ENCODE measurements at places on chromosomes 5 and 9.

DNA sequence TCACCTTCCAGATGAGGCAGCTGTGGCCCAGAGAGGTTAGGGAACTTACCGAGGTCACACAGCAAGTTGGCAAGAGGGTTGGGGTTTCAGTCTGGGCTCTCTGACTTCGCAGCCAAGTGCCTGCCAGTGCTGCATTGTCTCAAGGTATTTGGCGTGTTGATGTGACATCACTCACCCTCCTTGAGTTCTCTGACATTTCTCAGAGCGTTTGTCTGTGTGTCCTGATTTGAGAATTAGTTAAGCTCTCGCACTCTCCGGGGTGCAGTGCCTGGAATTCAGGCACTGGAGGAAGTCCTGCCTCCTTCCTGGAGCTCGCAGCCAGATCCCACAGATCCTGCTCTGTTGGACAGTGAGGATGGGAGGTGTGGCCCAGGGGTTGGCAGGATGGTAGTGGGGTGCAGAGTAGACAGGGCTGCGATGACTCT, 25.7 kb downstream of the WWC1 start:
- DNase-seq = no peak

- no peaks in the 10 kb centered on the region for H3K4me1 ChIP-seq
- peaks cover 7% of the 10 kb centered on the region for H3K27me3 ChIP-seq
- H3K27ac ChIP-seq = no peak overlapping the region
- DNase-seq = peak; percentile 81
- peak overlapping the region; percentile 68 for H3K4me3 ChIP-seq
Measured at GRCh38 chr9:114098021-114098935, 814 bp downstream of the KIF12 start.

DNA sequence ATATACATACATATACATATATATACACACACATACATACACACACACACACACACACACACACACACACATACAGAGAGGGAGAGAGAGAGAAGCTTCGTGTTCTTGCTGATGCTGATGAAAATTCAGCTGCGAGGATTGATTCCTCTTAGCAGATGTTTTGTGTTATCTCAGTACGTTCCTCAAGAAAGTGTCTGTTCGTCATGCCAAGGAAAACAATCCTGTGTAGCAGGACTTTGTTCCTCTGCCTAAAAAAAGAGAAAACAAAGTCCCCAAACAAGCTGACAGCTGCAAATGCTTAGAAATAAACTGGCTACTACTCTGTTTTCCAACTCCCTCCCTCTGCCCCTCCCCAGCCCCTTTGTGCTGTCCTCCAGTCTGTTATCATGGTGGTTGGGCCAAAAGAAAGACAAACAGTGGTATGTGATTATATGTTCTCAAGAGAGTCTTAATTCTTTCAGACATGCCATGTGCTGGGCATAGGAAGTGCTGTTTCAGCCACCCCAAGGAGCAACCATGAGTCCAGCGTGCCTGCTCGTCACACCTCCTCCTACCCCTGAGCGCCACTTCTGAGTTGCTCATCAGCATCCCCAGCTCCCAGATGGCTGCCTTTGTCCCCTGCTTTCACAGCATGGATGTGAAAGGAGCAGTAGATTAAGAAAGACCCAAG, 71.5 kb upstream of the EQTN start:
- no peak overlapping the region for H3K27ac ChIP-seq
- no peaks in the 10 kb centered on the region for H3K36me3 ChIP-seq

DNA sequence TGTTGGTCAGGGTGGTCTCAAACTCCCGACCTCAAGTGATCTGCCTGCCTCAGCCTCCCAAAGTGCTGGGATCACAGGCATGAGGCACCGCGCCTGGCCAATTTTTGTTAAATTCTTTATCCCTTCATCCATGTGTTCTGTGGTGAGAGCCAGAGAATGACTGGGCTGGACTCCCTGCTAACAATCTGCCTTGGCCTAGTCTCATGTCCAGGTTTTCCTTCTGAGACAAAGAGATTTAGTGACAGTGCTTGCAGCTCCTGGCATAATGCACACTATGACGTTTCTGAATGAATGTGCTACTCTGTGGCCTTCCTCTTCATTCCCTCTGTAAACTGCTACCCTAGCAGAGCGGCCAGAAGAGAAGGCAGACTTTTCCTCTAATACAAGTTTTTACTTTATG, 79.3 kb downstream of the FOXD1 start:
- no peak overlapping the region for H3K4me3 ChIP-seq
- no peak overlapping the region for H3K27ac ChIP-seq
- DNase-seq = no peak

- H3K27me3 ChIP-seq = no peaks in the 10 kb centered on the region
- H3K4me3 ChIP-seq = no peak overlapping the region
Measured at GRCh38 chr9:130846487-130847305, 11.6 kb downstream of the ABL1 start.

DNA sequence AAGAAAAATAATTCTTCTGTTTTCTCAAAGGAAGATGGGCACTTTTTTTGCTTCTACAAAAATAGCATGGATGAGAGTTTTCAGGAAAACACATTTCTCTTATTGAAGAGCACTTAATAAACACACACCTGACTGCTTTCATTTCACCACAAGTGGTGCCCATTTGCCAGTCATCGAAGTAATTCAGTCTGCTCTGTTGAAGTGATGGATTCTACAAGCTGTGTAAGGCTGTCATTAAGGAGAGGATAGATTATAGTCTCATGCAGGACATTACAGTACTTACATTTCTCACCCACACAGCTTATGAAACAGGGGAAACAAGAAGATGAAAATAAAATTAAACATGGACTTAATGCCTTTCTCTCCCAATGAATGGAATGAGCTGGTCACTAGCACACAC, 165.2 kb downstream of the NR2F1-AS1 start:
- H3K27me3 ChIP-seq = no peaks in the 10 kb centered on the region
- H3K36me3 ChIP-seq = no peaks in the 10 kb centered on the region
- H3K27ac ChIP-seq = no peak overlapping the region
- H3K4me3 ChIP-seq = no peak overlapping the region
- no peak for DNase-seq

- H3K36me3 ChIP-seq = no peaks in the 10 kb centered on the region
- H3K27ac ChIP-seq = peak overlapping the region; percentile 43
- H3K4me1 ChIP-seq = peaks cover 4% of the 10 kb centered on the region
- peak overlapping the region; percentile 71 for H3K4me3 ChIP-seq
- no peak for DNase-seq
Measured at GRCh38 chr9:137076636-137077009, 694 bp upstream of the UAP1L1 start.

DNA sequence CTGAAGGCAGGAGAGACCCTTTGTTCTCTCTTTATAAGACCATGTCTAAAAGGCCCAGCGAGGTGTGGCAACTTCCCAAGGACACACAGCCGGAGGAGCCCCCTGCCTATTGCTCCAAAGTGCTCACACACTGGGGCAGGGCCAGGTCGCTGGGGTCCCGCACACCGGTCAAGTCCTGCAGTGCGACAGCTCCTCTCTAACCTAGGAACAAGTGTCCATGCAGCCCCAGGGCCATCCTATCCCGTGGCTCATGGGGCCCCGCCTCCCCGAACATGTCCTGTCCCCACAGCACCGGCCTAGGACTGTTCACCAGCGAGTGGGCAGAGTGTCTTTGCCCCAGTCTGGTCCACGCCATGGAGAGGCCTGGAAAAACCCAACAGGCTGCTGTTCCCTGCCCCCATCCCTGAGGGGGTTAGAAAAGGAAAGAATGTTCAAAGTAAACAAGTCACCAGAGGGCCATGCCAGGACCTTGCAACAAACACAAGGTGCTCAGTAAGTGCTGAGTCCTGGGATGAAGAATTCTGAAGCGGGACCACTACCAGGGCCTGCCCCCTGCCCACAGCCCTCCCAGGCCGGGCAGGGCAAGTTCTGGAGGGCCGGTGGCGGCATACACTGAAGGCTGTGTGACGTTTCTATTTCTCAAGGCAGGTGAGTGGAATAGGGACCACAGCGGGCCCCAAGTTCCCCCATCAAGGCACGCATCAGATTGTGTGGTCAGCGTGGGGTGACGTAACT, 938 bp downstream of the NINJ1 start:
- DNase-seq = no peak
- peak overlapping the region; percentile 72 for H3K4me3 ChIP-seq
- H3K36me3 ChIP-seq = no peaks in the 10 kb centered on the region
- peaks cover 71% of the 10 kb centered on the region for H3K4me1 ChIP-seq
- H3K27me3 ChIP-seq = no peaks in the 10 kb centered on the region
- H3K27ac ChIP-seq = peak overlapping the region; percentile 94

DNA sequence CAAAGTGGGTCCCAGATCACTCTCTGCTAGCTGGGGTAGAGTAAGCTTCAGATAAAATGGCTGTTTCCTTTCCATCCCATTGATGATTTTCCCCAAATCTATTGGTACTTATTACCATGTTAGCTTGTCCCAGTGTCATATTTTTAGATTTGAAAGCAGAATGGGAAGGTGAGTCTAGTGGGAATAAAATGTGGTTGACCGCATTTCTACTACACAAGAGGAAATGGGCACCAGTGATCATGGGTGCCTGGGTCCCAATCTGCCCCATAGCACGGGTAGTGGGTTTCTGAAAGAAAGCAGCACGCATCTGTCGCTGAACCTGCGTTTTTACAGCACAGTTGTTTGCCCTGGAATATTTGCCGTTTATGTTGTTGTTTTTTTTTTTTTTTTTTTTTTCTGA, 20.1 kb downstream of the DAPK1 start:
- no peaks in the 10 kb centered on the region for H3K36me3 ChIP-seq
- H3K4me3 ChIP-seq = no peak overlapping the region
- no peaks in the 10 kb centered on the region for H3K27me3 ChIP-seq
- no peak overlapping the region for H3K27ac ChIP-seq

DNA sequence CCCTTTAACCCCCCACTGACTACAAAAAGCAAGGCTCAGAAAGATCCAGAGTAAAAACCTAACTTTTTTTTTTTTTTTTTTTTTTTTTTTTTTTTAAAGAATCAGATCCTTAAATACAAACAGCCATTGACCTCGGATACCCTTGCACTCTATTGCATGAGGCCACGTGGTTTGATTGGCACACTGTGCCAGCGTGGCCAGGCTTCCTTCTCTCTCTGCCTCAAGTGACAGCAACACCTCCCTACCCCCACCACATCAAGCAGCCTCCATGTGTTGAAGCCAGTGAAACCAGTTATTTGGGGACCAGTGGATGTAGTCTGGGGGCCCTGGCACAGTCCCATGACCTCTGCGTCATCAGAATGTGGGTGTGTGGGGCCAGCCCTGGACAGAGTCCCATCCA, 71.4 kb downstream of the OTULIN start:
- peaks cover 31% of the 10 kb centered on the region for H3K36me3 ChIP-seq
- no peaks in the 10 kb centered on the region for H3K27me3 ChIP-seq
- H3K4me3 ChIP-seq = no peak overlapping the region
- H3K27ac ChIP-seq = no peak overlapping the region
- H3K4me1 ChIP-seq = no peaks in the 10 kb centered on the region
- no peak for DNase-seq

GRCh38 chr9:136860529-136860928, 5.6 kb downstream of the EDF1 start:
- peak; percentile 65 for DNase-seq
- H3K27me3 ChIP-seq = no peaks in the 10 kb centered on the region
- peaks cover 68% of the 10 kb centered on the region for H3K4me1 ChIP-seq
- peaks cover 31% of the 10 kb centered on the region for H3K36me3 ChIP-seq
- H3K27ac ChIP-seq = peak overlapping the region; percentile 96

DNA sequence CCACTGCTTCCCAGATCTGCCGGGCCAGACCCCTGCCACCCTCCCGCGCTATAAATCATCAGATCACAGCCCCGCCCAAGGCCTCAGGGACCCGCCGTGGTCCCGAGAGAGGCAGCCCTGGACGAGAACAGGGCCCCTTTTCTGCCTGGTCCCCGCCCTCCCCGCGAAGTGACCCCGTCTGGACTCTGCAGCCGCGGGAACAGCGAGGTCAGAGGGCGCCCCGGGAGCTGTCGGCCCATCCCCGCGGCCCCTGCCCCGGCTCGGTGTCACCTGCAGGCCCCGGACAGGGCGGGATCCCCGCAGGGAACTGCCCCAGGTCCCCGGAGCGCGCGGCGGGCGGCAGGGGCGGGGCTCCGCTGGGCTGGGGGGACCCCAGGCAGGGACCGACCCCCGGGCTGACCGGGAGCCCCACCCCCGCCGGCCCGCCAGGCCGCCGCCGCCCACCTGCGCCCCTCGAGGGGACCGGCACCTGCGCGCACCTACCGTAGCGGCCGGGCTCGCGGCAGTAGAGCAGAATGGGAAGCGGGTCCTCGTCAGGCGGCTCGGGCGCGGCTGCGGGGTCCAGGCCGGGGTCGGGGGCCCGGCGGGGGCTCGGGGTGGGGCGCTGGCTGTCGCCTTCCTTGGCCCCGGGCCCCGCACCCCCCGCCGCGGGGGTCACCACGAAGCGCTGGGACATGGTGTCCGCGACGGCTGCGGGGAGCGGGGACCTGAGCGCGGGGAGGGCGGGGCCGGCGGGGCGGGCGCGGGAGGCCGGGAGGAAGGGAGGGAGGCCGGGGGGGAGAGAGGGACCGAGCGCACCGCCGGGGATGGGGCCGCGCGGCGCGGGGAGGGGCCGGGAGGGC, 43.5 kb upstream of the SLC12A7 start:
- no peak overlapping the region for H3K27ac ChIP-seq
- H3K27me3 ChIP-seq = no peaks in the 10 kb centered on the region

DNA sequence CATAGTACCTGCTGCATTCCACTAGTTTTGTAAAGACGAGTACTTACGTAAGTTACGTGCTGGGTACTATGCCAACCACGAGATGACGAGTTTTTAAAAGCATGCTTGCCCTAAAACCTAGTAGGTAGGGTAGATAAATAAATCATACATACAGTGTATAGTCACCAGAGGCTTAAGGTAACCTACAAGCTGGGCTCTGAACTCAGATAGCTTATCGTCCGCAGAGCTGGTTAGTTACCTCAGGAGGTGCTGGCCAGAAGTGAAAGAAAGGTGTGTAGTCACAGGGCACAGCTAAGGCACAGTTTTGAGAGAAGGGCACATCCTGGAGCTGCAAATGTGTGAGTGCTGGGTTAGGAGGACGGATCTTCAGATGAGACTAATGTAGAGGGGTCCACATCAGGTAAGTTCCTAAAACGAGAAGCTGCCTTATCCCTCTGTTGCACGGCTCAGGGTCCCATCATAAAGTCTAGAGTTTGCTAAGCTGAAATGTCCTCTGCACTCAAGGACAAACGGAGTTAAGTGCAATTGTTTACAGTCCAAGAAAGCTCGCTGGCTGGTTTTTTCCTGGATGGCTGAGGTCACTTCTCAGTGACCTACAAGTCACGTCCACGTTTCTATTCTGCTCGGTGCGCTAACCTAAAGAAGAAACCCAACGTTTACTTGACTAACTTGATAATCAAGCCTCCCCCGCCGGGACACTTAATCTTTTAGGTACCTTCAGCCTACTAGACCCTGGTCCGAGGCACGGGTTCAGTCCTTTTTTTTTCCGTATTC, 1.1 kb upstream of the SNX24 start:
- H3K27ac ChIP-seq = peak overlapping the region; percentile 79
- no peaks in the 10 kb centered on the region for H3K4me1 ChIP-seq
- H3K4me3 ChIP-seq = peak overlapping the region; percentile 80
- H3K27me3 ChIP-seq = no peaks in the 10 kb centered on the region

GRCh38 chr5:158115468-158115867, 256.5 kb upstream of the CLINT1 start:
- H3K4me3 ChIP-seq = no peak overlapping the region
- H3K27me3 ChIP-seq = no peaks in the 10 kb centered on the region
- no peaks in the 10 kb centered on the region for H3K36me3 ChIP-seq
- H3K27ac ChIP-seq = no peak overlapping the region
- no peak for DNase-seq

Measured in Peyer's patch (tissue), 4 donors.